ENCODE measurements at places on chromosomes 12 and 14.

- no peaks in the 10 kb centered on the region for H3K27me3 ChIP-seq
- peak; percentile 70 for DNase-seq
- no peaks in the 10 kb centered on the region for H3K36me3 ChIP-seq
- H3K4me1 ChIP-seq: peaks cover 36% of the 10 kb centered on the region
- H3K27ac ChIP-seq: peak overlapping the region; percentile 84
- peak overlapping the region; percentile 86 for H3K4me3 ChIP-seq
Observed at GRCh38 chr14:50943261-50943942, 881 bp downstream of the PYGL start.

GRCh38 chr12:16020031-16020430, 108.9 kb downstream of the DERA start:
- H3K4me3 ChIP-seq: no peak overlapping the region
- DNase-seq: no peak
- no peaks in the 10 kb centered on the region for H3K4me1 ChIP-seq
- H3K36me3 ChIP-seq: peaks cover 15% of the 10 kb centered on the region

DNA sequence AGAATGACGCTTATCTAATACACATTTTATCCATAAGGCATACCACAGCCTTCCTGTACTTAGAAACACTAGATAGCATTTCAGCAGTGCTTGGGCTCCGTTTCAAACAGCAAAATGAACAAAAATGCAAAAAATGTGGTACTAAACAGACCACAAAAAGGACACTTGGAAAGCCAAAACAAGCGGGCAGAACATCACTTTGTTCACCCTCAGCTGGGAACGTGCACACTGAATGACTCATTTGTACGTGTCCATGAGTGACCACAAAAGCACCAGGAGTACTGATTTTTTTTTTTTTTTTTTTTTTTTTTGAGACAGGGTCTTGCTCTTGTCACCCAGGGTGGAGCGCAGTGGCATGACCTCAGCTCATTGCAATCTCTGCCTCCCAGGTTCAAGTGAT, 8.9 kb upstream of the FOXN3 start:
- peaks cover 44% of the 10 kb centered on the region for H3K4me1 ChIP-seq
- DNase-seq: peak; percentile 89
- no peak overlapping the region for H3K4me3 ChIP-seq
- no peaks in the 10 kb centered on the region for H3K27me3 ChIP-seq
- peak overlapping the region; percentile 88 for H3K27ac ChIP-seq
- peaks cover 15% of the 10 kb centered on the region for H3K36me3 ChIP-seq

DNA sequence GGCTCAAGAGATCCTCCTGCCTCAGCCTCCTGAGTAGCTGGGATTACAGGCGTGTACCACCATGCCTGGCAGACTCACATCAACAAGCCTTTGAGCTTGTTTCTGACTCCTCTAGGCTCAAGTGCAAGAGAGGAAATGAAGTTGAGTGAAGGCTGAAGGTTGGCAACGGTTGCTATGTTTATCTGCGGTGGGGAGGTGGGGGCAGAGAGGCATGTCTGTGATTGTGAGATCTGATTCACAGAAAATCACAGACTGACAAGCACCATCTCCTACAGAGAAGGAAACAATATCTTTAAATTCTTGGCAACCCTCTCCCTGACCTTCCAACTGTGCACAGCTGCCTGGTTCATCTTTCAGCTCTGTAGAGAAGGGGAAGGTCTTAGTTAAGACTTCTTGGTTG, 22.1 kb upstream of the NINJ2 start:
- no peaks in the 10 kb centered on the region for H3K27me3 ChIP-seq
- no peak for DNase-seq
- no peaks in the 10 kb centered on the region for H3K4me1 ChIP-seq
- H3K27ac ChIP-seq: no peak overlapping the region
- no peaks in the 10 kb centered on the region for H3K36me3 ChIP-seq
- no peak overlapping the region for H3K4me3 ChIP-seq

- no peak for DNase-seq
- H3K4me1 ChIP-seq: no peaks in the 10 kb centered on the region
- peaks cover 11% of the 10 kb centered on the region for H3K36me3 ChIP-seq
- H3K27me3 ChIP-seq: no peaks in the 10 kb centered on the region
- no peak overlapping the region for H3K27ac ChIP-seq
Observed at GRCh38 chr12:119748497-119748896, 80.6 kb downstream of the PRKAB1 start.

DNA sequence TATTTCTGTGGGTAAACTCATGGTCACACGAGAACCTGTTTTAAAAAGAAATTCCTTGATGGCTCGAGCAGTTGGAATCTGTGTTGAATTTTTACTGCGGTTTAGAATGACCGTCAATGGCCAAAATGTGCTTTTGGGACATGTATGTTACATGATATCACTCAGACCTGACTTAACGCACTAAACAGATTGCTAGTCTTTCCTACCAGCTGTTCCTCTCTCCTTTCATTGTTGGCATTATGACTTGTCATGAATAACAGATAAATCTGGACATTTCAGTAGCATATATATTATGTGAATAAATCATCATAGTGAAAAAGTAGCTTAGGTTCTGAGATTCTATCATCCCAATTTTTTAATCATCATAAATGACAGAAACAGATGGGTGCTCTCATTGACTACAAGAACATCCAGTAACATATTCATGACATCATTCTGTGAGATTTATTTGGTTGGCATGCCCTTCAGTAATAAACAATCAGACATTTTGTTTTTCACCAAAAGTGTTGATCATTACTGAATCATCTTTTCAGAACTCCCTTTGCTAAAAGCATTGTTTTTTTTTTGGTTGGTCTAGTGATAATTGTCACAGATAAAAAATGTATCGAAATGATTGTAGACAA, 57.9 kb upstream of the NAV3 start:
- no peaks in the 10 kb centered on the region for H3K4me1 ChIP-seq
- H3K27me3 ChIP-seq: no peaks in the 10 kb centered on the region
- H3K36me3 ChIP-seq: no peaks in the 10 kb centered on the region
- no peak overlapping the region for H3K4me3 ChIP-seq
- no peak overlapping the region for H3K27ac ChIP-seq

DNA sequence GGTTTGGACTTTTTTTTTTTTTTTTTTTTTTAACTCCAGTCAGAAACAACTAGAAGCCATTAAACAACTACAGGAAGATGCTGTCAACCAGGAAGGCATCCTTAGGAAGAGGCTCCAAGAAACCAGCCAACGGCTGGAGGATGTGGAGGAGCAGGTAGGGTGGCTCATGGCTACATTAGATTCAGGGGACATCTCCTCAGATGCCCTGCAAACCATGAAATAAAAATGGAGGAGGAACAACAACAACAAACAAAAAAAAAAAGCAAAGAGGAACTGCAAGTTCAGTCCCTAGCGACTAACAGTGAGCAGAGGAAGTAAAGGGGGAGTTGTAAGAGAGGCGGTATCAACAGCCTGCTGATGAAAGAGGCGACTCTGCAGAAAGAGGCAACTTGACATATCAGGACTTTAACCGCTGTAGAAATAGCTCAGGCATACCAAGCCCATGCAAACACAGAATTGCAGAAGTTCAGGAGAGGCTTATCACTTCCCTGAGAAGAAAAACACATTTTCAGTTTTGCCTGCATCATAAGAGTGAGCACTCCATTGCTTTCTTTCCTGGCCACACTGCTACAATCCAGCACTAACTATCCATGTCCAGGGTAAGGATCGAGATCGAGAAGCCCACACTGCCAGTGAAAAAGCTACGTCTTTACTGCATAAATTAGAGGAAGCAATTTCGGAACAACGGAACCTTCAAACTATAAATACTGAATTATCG, 103.5 kb upstream of the BCAT1 start:
- no peaks in the 10 kb centered on the region for H3K27me3 ChIP-seq
- H3K27ac ChIP-seq: peak overlapping the region; percentile 49
- no peak overlapping the region for H3K4me3 ChIP-seq
- H3K36me3 ChIP-seq: no peaks in the 10 kb centered on the region
- no peak for DNase-seq

- no peaks in the 10 kb centered on the region for H3K36me3 ChIP-seq
- H3K4me3 ChIP-seq: no peak overlapping the region
- H3K27me3 ChIP-seq: no peaks in the 10 kb centered on the region
- DNase-seq: no peak
- peaks cover under 1% of the 10 kb centered on the region for H3K4me1 ChIP-seq
- H3K27ac ChIP-seq: no peak overlapping the region
Observed at GRCh38 chr14:92464716-92465115, 48.9 kb upstream of the RIN3 start.

All from MCF 10A (cell line).